Activated gamma-delta T cell (primary cell): ENCODE measurements at places on chromosomes 11 and 22.

GRCh38 chr11:130037058-130037457, 32.6 kb upstream of the APLP2 start:
- DNase-seq: no peak

GRCh38 chr11:1055990-1056771, 18.5 kb upstream of the MUC2 start:
- no peak for DNase-seq

- no peak for DNase-seq
Measured at GRCh38 chr11:93524858-93525257, 18.3 kb downstream of the SMCO4 start.

DNA sequence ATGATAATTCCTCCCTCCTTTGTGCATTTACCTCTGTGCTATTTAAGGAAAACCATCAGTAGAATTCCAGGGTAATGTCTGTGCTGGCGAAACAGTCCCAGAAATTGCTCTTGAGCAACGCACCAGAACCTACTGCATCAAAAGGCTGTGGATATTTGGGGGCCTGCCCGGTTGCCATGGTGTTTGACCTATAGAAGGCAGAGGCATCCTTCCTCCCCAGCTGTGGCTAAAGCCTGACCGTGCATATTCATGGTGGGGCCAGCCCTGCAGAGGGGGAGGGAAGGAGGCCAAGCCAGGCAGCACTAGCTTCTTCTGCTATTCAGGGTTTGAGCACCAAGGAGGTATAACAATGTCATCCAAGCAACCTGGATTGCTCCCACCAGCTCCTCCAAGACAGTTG, 215.0 kb upstream of the E2F8 start:
- DNase-seq: no peak

DNA sequence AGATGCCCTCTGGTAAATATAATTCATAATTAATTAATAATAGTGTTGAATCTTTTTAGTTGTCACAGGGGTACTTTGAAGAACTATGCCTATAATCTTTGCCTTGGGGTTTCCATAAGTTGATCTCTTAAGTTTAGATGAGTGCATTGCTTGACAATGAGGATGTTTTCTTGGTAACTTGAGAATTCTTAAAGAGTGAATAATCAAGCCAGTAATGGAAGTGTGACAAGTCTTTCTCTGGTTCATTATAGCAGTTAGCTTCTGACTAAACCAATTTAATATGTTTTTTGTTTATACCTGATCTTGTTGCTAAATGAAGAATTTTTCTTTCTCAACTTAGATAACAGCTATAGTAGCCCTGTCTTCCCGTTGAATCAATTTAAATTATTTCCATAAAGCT, 46.2 kb downstream of the ATXN10 start:
- DNase-seq: no peak

GRCh38 chr11:13486926-13487660, 8.7 kb downstream of the PTH start:
- peak; percentile 42 for DNase-seq

GRCh38 chr11:102360681-102361080, 13.7 kb downstream of the BIRC2 start:
- DNase-seq: no peak
